Effector memory CD4-positive, alpha-beta T cell (primary cell): ENCODE measurements at places on chromosomes 2 and 18.

DNA sequence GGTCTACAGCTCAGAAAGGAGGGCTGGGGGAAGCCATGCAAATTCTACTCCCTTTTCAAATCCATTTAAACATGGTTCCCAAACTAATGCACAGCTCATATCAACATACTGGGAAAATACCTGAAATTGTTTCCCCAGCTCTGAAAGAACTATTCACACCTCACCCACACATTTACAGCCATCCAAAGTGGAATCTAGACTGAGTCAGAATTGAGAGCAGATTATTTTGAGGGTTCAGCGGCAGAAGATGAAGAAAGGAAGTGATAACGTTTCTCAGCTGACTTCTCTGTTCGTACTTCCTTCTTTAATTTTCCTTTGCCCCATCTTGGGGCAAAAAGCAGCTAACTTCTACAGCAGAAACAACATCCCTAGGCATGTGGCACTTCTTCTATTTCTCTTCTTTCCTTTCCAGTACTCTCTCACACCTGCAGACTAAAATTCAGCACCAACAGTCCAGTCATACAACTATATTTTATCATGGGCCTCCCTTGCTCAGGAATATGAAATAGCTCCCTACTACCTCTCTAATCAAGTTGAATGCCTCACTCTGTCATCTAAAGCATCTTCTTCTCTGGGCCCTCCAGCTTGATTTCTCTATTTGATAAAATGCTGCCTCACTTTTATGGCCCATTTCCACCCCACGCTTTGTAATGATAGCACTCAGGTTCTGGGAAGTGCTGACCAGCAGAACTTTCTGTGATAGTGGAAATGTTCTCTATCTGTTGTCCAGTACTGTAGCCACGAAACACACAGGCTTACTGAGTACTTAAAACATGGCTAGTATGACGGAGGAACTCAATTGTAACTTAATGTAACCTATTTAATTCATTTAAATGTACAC lies 35.9 kb downstream of the ARHGAP25 start:
- DNase-seq = no peak

GRCh38 chr18:37425222-37425621 lies 140.4 kb downstream of the CELF4 start:
- no peak for DNase-seq

- no peak for DNase-seq
Measured at GRCh38 chr18:59388817-59389216, 29.8 kb upstream of the LMAN1 start.

GRCh38 chr2:238387332-238387731 lies 39.4 kb upstream of the ASB1 start:
- DNase-seq = no peak

GRCh38 chr2:189439342-189439741 lies 1.9 kb upstream of the WDR75 start:
- DNase-seq = no peak

DNA sequence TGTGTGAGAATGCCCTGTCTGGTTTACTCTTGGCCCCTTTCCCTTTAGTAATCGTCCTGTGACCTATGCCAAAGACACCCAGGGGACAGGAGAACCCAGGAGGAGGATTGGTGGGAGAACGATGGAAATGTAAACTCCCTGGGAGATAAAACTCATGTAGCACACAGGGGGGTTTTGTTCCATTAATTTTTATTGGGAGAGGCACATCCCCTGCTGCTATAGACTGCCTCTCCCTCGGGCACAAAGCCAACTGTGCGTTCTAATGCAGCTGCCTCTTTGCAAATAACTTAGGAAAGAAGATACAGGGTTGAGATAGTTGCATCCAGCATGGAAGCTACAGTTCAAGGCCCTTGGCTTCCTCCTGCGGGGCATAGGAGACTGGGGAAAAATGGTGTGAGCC lies 489.6 kb downstream of the SLC4A3 start:
- DNase-seq = no peak

DNA sequence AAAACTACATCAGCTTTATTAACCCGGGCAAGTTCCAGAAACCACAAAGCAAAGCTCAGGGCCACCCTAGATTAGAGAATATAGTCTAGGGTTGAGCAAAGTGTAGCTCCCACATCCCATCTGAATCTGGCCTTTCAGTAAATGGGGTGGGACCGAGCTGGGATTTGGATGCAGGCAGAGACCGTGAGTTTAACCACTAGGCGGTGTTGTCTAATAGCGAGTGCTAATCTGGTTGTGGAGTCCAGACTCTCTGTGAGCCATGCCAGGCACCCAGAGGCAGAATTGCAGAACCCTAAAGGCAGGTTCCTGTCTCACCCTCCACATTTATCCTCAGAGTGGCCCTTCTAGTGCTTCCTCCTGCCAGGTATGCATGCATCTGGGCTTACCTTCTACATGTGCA lies 435.9 kb downstream of the TSN start:
- DNase-seq = no peak

- no peak for DNase-seq
Measured at GRCh38 chr18:55856679-55857078, 268.7 kb upstream of the TCF4 start.

DNA sequence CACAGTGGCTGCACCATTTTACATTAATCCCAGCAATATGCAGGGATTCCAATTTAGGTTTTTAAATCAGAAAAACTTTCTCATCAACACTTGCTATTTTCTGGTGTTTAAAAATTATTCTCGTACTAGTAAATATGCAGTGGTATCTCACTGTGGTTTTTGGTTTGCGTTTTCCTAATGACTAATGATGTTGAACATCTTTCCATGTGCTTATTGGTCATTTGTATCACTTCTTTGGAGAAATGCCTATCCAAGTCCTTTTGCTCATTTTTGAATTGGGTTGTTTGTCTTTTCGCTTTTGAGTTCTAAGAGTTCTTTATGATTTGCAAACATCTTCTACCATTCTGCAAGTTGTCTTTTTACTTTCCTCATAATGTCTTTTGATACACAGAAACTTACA lies 62.1 kb upstream of the TCF7L1 start:
- DNase-seq = no peak

DNA sequence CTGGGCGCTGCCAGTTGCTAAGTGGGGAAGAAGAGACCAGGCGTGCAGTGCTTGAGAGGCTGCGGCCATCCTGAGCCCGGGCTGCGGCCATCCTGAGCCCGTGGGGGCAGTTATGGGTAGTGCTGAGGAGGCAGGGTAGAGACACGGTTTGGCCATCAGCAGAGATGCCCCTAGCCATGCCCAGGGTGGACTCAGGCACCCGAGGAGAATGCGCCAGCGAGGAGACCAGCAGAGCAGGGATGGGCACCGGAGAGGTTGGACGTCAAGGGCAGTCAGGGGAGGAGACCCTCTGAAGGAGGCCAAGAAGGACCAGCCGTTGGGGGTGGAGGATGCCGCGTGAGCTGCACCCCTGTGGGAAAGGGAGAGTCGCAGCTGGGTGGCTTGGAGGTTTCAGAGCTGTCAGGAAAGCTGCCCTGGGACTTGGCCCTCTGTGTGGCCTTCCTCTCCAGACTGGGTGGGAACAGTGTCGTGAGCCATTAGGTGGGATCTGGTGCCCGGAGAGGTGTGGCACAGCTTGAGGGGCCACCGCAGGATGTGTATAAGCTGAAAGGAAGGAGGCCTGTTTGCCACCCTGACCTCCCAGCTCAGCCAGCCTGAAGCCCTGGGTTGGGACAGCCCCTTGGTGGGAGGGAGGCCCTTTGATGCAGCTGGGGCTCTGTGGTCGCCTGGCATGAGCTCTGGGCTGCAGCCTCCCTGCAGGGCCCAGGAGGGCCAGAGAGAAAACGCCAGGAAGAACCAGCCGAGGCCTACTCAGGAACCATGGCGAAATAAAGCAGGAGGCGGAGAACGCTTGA lies 56.0 kb downstream of the SH3BP4 start:
- DNase-seq = no peak

DNA sequence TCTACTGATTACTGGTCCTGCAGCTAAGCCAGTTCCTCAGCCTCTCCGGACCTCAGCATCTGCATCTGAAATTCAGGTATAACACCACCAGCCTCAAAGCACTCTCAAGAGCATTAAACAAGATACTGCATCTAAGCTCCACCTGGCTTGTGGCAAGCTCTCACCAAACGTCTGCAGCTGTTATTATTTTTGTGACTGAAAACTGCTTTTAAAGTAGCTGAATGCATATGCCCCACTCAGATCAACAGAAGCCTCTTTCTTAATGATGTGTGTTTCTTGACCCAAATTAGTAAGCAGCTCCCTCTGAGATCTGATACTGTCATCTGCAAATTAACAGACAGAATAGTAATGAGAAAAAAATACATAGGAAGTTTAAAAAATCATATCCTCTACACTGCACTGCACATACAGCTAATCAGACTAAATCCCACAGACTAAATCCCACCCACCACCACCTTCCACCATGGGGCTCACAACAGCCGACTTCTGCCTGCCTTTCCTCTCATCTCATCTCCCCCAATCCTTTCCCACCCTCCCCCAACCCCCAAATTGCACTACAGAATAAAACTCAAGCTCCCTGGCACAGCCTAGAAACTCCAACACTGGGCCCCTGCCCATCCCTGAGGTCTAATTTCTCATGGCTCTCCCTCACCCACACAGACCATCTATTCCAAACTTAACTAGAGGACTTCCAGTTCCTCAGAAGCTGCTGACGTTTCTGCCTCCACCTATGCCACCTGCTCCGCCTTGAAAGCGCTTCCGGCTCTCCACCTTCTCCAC lies 52.9 kb downstream of the TMEM163 start:
- no peak for DNase-seq

DNA sequence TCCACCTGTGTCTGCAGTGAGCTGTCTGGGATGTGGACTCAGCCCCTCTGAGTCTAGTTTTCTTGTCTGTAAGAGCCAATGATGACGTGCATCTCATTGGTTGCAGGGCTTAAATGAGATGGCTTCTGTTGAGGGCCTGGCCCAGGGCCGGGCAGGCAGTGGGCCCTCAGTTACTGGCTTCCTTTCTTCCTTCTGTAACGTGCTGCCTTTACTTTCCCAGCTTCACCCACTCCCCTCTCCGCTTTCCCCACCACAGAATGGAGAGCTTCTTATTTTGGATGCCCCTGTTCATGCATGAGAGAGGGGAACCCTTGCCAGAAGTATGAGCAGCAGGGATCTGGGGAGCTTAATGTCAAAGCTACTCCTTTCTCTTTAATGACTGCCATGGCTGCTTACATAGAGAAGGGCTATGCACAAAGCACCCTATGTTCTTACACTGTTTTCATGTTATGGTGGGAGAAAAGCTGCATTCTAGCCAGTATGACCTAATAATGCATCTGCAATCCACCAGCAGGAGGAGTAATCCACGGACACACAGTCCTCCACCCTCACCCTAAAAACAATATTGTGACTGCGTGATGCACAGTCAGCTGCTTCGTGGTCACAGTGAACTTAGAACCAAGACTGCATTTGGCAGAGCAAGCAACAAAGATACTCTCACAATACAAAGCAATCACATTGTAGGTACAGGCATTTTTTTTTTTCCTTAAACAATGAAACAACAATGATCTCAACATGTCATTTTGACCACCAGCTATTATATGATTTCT lies 37.2 kb downstream of the CREG2 start:
- no peak for DNase-seq

- no peak for DNase-seq
Measured at GRCh38 chr18:36298126-36298741, 721 bp downstream of the FHOD3 start.

DNA sequence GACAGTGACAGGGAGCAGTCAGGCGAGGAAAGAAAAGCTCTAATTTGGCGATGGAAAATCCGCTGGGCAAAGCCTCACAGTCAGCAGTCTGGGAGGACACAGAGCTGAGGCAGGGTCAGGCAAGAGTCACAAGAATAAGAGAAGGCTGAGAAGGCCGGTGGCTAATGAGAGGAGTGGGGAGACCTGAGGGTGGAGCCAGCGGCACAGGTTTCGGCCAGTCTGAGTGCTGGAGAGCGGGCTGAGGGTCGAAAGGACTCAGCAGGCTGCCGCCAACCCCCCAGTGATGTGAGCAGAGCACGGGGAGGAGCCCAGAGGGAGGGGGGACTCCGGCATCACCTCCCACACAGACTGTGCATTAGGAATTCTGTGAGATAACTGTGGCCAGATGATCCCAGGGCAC lies 500.6 kb upstream of the MYT1L start:
- no peak for DNase-seq

GRCh38 chr2:97931858-97932225 lies 63.9 kb downstream of the TMEM131 start:
- no peak for DNase-seq

- DNase-seq = no peak
Measured at GRCh38 chr18:59551902-59552635, 145.2 kb downstream of the CCBE1 start.

GRCh38 chr2:127887082-127887775 lies 1.5 kb upstream of the AMMECR1L start:
- DNase-seq = no peak

GRCh38 chr2:112584891-112585250 lies 462 bp downstream of the CHCHD5 start:
- no peak for DNase-seq

DNA sequence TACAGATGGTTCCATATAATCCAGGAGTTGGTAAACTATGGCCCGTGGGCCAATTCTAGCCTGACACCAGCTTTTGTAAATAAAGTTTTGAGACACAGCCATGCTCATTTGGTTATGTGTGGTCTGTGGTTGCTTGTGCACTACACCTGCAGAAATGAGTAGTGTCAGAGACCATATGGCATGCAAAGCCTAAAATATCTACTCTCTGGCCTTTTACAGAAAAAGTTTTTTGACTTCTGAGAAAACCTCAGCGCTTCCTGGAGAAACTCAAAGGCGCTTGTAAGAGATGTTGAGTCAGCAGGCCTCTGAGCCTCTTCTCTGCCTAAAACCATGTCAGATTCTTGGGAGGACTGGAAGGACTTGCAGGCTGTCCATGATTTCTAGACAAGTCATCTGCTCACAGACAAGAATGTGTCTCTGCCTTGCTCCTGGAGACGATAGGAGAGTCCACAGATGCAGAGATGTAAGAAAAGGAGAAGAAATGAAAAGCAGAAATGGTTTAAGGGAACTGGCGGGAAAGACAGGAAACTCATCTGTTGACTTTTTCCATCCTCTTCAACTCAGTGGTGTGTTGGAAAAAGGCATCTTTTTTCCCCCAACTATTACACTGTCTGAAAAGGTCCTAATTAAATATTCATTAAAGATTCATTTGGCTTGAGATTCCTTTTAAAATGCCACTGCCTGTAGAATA lies 5.2 kb downstream of the TTC39C start:
- DNase-seq = peak; percentile 51

DNA sequence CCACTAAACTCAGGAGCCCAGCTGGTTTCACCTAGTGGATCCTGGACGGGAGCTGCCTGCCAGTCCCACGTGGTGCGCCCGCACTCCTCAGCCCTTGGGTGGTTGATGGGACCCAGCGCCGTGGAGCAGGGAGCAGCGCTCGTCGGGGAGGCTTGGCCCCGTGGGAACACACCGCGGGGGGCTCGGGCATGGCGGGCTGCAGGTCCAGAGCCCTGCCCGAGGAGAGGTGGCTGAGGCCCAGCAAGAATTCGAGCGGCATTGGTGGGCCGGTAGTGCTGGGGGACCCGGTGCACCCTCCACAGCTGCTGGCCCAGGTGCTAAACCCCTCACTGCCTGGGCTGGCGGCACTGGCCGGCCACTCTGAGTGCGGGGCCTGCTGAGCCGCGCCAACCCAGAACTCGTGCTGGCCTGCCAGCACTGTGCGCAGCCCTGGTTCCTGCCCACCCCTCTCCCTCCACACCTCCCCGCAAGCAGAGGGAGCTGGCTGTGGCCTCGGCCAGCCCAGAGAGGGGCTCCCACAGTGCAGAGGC lies 137.3 kb downstream of the TRIB2 start:
- DNase-seq = no peak
